ENCODE measurements at places on chromosomes 3 and 15. TPM values are rescaled to one million over a fixed set of nuclear protein-coding genes. Genes with fewer than 3 reads are reported as not detected.

- no peaks in the 10 kb centered on the region for H3K27me3 ChIP-seq
- no peak overlapping the region for H3K4me3 ChIP-seq
- no peak overlapping the region for H3K27ac ChIP-seq
- DNase-seq: no peak
- peaks cover 64% of the 10 kb centered on the region for H3K4me1 ChIP-seq
- H3K36me3 ChIP-seq: no peaks in the 10 kb centered on the region
Observed at GRCh38 chr3:149586871-149587270, 71.0 kb downstream of the WWTR1 start.

The TRIM42 gene
- not detected for total RNA-seq

DNA sequence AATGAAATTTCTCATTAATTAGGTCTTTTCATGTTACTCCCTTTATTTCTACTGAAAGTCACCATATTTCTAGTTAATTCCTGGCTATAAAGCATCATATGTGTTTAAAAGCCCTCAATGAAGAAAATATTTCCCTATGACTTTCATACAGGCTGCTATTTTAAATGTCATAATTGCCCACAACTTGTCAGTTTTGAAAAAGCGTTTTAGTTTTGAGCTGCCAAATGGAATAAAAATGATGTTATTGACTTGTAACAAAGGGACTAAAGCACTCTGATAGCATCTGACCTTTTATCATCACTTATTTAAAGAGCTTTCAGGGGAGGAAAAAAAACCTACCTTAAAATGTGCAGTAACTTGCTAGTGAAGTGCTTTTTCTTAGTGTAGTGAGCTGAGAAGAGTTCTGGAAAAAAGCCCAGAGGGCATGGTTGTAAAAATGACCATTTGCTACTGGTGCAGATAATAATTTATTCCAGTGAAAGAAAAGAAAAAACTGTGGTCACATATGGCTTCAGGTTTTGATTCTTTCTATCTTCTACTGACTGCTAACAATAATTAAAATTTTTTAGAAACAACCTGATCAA lies 877.2 kb downstream of the CADM2 start:
- DNase-seq: no peak
- no peaks in the 10 kb centered on the region for H3K27me3 ChIP-seq
- no peak overlapping the region for H3K27ac ChIP-seq
- no peaks in the 10 kb centered on the region for H3K36me3 ChIP-seq

DNA sequence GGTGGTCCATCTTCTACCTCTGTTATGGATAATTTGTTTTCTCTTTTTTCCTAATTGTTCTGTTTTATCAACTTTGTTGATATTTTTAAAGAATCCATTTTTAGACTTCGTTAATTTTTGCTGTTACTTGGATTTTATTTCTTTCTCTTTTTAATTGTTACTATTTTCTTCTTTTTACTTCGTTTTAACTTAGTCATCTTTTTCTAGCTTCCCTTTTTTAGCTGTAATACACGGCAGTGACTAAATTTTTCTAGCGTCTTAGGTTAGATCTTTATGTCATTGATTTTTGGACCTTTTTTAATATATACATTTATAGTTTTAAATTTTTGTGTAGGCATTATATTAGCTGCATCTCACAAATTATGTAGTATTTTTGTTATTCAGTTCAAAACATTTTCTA lies 33.1 kb downstream of the ARIH2 start:
- no peaks in the 10 kb centered on the region for H3K27me3 ChIP-seq
- no peak overlapping the region for H3K27ac ChIP-seq
- H3K4me3 ChIP-seq: no peak overlapping the region
- H3K4me1 ChIP-seq: 0 out of 2 replicates have a peak, but pooled peaks cover 3% of the 10 kb centered on the region
- DNase-seq: no peak

The ASB14 gene
- total RNA-seq: not detected

Measured in SJSA1 (cell line).